ENCODE measurements at places on chromosomes 6 and 20. TPM values are rescaled to one million over a fixed set of nuclear protein-coding genes. Genes with fewer than 3 reads are reported as not detected.

- no peak overlapping the region for H3K27ac ChIP-seq
- peak; percentile 37 for DNase-seq
- no peaks in the 10 kb centered on the region for H3K27me3 ChIP-seq
- H3K4me3 ChIP-seq, result no peak overlapping the region
- no peaks in the 10 kb centered on the region for H3K36me3 ChIP-seq
Measured at GRCh38 chr6:25942561-25943147, 12.2 kb upstream of the SLC17A2 start.

GRCh38 chr20:4973330-4974097 lies 27.8 kb downstream of the SLC23A2 start:
- H3K36me3 ChIP-seq, result no peaks in the 10 kb centered on the region
- no peak for DNase-seq
- no peak overlapping the region for H3K27ac ChIP-seq
- no peaks in the 10 kb centered on the region for H3K27me3 ChIP-seq
- no peak overlapping the region for H3K4me3 ChIP-seq

DNA sequence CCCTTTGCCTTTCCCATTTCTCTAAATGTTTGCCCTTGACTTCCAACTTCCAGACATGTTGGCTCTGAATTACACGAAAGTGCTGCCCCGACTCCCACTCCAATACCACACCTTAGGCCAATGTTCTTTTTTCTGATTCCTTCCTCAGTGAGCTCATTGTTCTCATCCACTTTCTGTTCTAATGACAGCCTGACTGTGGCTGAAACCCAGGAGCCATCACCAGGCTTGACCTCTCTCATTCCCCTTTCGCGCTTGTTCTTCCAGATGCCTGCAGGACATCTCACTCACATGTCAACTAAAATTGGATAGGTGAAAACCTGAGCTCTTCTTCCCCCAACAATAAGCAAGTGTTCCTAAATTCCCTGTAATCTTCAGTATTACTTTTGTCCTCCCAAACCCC lies 40.4 kb downstream of the PTPRK start:
- H3K36me3 ChIP-seq, result no peaks in the 10 kb centered on the region
- no peak overlapping the region for H3K4me3 ChIP-seq
- no peaks in the 10 kb centered on the region for H3K27me3 ChIP-seq

DNA sequence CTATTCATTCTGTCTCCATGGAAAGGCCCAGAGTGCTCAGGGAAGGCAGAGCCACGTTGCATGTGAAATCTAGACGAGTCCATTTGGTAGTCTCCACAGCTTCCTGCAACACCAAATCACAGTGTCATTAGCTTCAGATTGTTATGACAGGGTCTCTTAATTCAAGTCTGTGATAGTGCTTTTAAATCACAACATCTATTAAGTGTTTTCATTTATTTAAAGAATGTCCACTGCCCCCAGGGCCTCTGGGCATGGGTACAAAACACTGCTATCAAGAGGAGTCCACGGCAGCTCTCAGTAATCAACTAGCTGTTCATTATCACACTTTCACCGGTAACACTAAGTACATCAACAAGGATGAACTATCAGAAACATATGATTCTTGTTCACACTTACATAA lies 455.9 kb upstream of the JARID2 start:
- no peaks in the 10 kb centered on the region for H3K4me1 ChIP-seq
- H3K4me3 ChIP-seq, result no peak overlapping the region
- no peak overlapping the region for H3K27ac ChIP-seq
- no peaks in the 10 kb centered on the region for H3K36me3 ChIP-seq
- DNase-seq, result no peak
- no peaks in the 10 kb centered on the region for H3K27me3 ChIP-seq

Gene SLC17A4
- 0.37 TPM for total RNA-seq

Gene TRIM40
- total RNA-seq, result not detected

DNA sequence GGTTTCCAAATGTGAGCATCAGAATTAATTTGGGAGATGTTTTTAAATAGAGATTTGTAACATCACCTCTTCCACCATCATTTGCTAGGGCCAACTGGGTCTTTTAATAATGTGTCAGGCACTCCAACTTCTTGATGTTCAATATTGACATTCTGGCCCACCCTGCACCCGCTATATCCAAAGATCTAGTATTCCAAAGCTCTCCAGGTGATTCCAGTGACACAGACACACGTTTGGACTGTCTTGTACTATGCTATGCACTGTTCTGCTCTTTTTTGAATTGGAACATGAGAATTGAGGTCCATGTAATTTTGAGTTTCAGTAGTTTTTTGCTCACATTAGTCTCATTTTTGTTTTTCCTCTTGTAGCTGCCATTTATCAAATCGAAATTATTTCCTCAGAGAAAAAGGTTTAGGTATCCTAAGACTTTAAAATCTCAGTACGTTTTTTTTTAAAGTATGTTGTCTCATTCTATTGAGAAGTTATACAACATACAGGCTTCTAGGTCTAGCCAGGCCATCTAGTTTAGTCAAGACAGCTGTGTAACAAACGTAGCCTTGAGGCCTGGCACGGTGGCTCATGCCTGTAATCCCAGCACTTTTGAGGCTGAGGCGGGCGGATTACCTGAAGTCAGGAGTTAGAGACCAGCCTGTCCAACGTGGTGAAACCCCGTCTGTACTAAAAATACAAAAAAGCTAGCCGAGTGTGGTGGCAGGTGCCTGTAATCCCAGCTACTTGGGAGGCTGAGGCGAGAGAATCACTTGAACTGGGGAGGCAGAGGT lies 3.1 kb downstream of the BICRAL start:
- no peaks in the 10 kb centered on the region for H3K27me3 ChIP-seq
- peak overlapping the region; percentile 99 for H3K27ac ChIP-seq
- H3K36me3 ChIP-seq, result no peaks in the 10 kb centered on the region
- DNase-seq, result no peak
- peaks cover 22% of the 10 kb centered on the region for H3K4me1 ChIP-seq

GRCh38 chr6:57303931-57304681 lies 13.3 kb upstream of the PRIM2 start:
- DNase-seq, result no peak
- H3K36me3 ChIP-seq, result no peaks in the 10 kb centered on the region
- H3K27ac ChIP-seq, result no peak overlapping the region
- H3K4me3 ChIP-seq, result no peak overlapping the region
- no peaks in the 10 kb centered on the region for H3K27me3 ChIP-seq

Gene SLC17A2
- total RNA-seq, result not detected

DNA sequence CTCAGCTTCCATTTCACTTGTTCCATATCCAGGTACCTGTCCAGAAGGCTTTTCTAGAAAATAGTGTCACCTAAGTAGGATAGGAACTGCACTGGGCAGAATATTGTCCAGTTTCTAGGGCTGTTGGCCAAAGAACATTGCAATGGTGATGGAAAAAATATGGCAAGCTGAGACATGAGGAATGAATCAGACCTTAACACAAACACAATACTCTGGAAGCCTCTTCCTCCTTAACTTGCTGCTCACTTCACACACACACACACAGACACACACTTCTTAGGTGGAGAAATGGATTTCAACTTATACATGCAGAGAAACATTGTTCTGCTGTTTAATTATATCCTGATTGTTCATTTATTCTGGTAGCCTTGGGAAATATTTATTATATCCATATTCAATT lies 203.0 kb upstream of the RGS17 start:
- DNase-seq, result no peak
- no peak overlapping the region for H3K4me3 ChIP-seq
- H3K27me3 ChIP-seq, result no peaks in the 10 kb centered on the region

DNA sequence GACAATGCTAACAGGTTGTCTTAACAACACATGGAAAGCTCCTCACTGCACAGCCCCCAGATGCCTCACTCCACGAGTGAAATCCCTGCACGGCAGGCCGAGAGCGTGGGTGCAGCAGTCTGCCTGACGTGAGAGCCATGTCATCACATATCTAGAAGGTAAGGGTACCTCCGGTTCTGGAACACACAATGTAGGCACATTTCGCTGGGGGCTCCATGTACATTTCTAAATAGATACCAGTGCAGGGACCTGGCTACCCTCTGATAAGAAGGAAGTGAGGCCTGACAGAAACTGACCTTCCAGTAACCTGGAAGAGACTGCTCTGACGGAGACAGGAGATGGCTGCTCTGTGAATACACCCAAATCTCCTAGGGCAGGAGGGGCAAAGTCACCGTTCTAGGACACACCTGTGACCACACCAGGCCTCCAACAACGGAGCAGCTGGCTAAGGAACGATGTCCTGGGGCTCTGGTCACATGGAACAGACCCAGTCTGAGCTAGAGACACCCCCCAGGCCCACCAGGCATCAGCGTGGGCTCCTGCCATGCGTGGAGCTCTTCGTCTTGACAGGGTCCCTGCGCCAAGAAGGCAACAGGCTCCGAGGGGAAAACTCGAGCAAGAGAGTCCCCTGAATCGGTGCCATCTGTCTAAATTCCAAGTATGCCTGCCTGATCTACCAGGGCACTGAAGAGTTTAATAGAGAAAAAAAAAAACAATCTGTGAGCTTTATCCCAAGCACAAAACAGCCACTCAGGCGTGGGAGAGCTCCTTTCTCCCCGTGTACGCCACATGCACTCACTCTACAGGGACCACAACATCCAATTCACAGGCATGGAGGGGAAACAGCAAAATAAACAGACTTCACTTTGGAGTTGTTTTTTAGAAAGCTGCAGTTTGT lies 27.5 kb downstream of the RNASET2 start:
- H3K27ac ChIP-seq, result no peak overlapping the region
- H3K4me1 ChIP-seq, result no peaks in the 10 kb centered on the region
- H3K4me3 ChIP-seq, result no peak overlapping the region
- DNase-seq, result no peak
- no peaks in the 10 kb centered on the region for H3K36me3 ChIP-seq

Gene RIPOR2
- 0.86 TPM for total RNA-seq

GRCh38 chr6:139442188-139442671 lies 67.8 kb upstream of the CITED2 start:
- H3K27me3 ChIP-seq, result no peaks in the 10 kb centered on the region
- no peaks in the 10 kb centered on the region for H3K36me3 ChIP-seq
- H3K4me1 ChIP-seq, result 0 out of 2 replicates have a peak, but pooled peaks cover 3% of the 10 kb centered on the region
- no peak overlapping the region for H3K4me3 ChIP-seq

DNA sequence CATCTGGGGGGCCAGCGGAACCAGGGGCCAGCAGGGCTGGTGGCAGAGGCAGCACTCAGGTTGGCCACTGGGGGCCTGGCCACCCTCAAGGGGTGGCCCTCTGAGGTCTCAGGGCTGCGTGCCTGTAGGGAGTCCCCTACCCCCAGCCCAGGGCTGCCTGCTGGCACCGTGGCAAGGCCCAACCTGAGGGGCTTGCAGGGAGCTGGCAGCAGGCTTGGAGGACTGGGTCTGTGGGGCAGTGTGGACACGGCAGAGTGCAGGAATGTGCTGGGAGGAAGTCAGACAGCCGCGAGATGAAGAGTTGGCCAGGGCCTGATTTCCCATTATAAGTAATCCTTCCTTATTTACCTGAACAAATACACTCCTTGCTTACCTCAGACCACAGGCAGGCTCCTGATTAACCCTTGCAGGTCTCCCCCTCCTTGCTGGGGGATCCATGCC lies at the start of gene SPDEF:
SPDEF (minus strand) TSS at position 299 of the 441 bp plus-strand sequence. CDS start 11,874 bp downstream, outside the sequence.
- H3K4me1 ChIP-seq, result peaks cover 12% of the 10 kb centered on the region
- H3K4me3 ChIP-seq, result no peak within 1 kb of the TSS
- DNase-seq, result no peak
- no peaks in the 10 kb centered on the region for H3K36me3 ChIP-seq
- no peaks in the 10 kb centered on the region for H3K27me3 ChIP-seq

Gene VGLL2
- total RNA-seq, result not detected

DNA sequence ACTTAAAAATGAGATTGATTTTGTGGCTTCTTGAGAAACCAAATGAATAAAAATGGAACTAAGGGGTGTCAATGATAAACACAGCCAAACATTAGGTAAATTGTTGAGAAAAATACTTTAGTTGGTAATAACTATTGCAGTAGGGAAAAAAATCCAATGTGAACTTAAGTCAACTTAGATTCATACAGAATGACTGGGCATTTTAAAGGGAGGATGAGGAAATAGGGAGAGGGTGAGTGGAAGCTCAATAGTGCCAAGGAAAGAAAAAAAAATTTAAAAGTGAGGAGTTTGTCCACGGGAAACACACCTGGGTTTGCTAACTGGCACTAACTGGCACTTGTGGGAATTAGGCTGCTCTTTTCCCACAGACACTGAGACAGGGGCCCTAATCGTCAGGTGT lies 26.2 kb upstream of the PGK2 start:
- H3K36me3 ChIP-seq, result no peaks in the 10 kb centered on the region
- no peaks in the 10 kb centered on the region for H3K27me3 ChIP-seq
- H3K4me3 ChIP-seq, result no peak overlapping the region
- H3K4me1 ChIP-seq, result no peaks in the 10 kb centered on the region
- no peak for DNase-seq

Gene COL11A2
- total RNA-seq, result 1.3 TPM

Gene FAM209B
- not detected for total RNA-seq

Gene CNR1
- total RNA-seq, result not detected

DNA sequence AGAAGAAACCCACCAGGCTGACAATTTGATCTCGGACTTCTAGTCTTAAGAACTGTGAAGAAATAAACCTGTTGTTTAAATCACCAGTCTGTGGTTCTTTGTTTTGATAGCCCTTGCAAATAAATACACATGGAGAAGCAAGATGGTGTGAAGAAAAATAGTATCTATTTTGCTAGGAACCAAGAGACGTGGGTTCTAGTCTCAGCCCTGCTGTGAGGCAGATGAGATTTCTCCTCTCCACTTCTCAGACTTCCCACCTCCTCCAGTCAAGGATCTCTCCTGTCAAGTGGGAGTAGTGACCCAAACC lies 294.9 kb upstream of the JARID2 start:
- H3K36me3 ChIP-seq, result no peaks in the 10 kb centered on the region
- no peaks in the 10 kb centered on the region for H3K4me1 ChIP-seq
- H3K27ac ChIP-seq, result no peak overlapping the region

DNA sequence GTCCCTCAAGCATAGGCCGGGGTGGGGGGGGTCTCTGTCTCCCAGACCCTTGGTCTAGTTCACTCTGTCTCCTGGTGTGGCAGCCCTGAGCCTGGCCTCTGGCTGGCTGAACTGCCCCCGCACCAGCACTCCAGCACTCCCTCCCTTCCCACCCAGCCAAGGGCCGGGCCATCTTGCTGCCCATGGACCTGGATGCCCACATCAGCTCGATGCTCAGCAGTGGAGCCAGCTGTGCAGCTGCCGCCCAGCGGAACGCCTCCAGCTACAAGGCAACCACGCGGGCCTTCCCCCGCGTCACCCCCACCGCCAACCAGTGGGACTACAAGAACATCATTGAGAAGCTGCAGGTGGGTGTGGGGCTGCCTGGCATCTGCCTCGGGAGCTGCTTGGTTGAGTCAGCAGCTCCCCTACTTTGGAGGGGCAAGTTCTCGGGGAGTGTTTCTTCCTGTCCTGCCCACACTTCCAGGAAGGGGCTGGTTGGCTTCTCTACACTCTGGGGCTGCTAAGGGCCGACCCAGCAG lies 28.4 kb downstream of the UQCC2 start:
- H3K4me1 ChIP-seq, result no peaks in the 10 kb centered on the region
- no peak overlapping the region for H3K27ac ChIP-seq
- DNase-seq, result no peak
- peaks cover 5% of the 10 kb centered on the region for H3K36me3 ChIP-seq
- no peak overlapping the region for H3K4me3 ChIP-seq

GRCh38 chr6:26470643-26471042 lies 12.9 kb downstream of the BTN2A1 start:
- no peak overlapping the region for H3K4me3 ChIP-seq
- no peak overlapping the region for H3K27ac ChIP-seq
- peaks cover 20% of the 10 kb centered on the region for H3K4me1 ChIP-seq
- H3K27me3 ChIP-seq, result no peaks in the 10 kb centered on the region

Data from Caco-2 (cell line).